ENCODE measurements at places on chromosomes 6 and 20.

DNA sequence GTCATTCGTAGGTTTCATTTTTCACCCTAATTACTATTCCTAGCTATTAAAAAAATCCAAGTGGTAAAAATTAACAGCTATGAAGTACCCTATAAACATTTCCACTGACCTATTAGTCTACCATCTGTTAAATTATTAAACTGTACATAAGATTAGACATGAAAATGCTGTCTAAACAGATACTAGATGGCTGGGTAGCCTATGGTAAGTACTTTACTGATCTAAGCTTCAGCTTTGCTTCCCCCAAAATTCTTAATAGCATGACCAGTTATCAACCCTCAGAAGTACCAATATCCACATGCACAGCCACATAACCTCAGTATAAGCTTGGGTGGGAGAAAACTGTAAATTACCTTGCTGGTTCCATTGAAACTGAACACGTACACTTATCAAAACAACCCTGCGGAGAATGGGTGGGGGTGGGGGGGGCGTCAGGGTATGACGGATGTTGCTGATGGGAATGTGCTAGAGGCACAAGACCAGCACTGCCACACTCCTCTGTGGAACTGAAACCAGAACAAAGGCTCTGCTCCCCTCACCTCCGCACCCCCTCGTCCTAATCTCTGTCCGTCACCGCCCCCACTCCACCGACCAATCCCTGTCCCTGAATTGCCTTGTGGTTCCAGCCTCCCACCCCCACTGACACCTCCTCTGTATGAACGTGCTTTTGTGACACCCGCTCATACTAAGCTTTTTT is 45.3 kb downstream of the B4GALT5 start:
- DNase-seq, result peak; percentile 84

DNA sequence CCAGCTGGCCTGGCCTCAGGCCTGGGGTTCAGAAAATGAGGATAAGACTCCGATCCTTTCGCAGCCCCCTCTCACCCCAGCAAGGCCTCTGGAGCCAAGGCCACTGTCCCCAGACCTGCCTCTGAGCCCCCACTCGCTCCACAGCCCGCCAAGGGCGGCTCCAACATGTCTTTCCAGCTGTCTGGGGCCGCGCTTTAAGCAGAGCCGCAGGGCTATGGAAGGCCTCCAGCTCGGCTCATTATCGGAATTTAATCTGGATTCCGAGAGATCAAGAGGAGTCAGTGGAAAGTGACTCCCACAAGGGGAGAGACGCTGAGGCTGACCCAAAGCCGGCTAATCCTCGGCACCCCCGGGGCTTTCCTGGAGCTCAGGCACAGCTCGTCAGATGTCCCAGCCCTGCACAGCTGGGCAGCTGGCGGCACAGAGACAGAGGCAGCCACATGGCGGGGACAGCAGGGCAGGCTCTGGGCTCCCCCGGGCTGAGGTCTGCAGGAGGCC is 41.8 kb downstream of the BMP7 start:
- DNase-seq, result no peak

DNA sequence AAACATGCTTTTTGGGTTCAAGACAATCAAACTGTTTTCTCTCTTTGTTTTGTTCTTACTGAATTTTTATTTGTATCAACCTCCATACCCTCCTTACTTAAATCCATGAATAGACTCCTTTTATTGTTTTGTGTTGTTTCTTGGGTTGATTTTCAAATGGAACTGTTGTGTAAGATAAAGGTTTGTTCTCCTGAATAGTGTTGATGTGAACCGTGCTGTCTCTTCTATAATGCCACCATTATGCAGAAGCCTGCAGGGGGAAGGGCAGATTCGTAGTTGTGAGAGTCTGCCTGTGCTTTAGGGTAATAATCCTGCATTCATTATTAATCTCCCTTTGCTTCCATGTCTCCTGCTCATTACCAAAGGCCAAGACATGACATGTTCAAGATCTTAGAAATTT is 105.9 kb downstream of the CDKAL1 start:
- DNase-seq, result no peak

DNA sequence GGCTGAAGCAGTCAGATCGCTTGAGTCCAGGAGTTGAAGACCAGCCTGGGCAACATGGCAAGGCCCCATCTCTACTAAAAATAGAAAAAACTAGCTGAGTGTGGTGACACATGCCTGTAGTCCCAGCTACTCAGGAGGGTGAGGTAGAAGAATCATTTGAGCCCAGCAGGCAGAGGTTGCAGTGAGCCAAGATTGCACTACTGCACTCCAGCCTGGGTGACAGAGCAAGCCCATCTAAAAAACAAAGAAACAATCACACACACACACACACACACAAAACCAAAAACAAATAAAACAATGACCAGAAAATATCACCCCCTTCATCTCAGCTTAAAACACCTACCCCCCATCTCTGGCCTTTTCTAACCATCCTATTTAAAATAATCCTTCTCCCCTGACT is 68.0 kb downstream of the BTBD9 start:
- no peak for DNase-seq

DNA sequence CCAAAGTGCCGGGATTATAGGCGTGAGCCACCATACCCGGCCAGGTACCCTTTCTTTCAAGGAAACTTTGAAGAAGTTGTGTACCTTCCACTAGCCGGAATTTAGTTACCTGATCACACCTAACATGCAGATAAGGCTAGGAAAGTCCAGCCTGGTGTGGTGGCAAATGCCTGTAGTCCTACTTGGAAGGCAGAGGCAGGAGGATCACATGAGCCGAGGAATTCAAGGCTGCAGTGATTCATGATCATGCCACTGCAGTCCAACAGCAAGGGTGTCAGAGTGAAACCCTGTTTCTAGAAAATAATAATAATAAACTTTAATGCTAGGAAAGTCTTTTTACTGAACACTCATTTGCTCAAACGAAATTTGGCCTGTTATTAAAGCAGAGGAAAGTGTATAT is 21.0 kb downstream of the NFYA start:
- no peak for DNase-seq

DNA sequence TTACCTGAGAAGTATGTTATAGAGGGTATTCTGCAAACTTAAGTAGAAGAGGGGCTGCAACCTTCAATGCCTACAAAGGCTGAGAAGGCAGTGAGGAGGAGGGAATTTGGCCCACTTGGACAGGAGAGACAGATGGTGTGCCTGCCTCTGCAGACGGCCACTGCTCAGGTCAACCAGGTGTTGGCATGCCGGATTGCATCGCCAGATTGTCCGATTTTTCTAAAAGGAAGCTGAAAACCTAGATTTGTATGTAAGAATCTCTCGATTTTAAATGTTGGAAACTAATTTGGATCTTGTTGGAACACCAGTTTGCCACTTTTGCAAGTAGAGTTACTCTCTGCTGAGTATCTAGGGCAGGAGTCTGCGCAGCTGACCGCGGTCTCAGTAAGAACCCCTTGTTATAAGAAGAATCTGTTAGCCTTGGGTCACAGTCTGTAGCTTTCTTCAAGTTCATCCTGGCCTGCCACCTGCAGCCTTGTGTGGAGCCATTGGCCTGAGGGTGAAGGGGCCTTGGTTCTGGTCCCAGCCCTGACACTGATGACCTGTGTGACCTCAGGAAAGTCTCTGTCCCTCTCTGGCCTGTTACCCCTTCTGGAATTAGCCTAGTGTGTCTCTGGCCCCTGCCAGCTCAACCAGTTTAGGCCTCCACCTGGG is 54.4 kb downstream of the TGM2 start:
- DNase-seq, result no peak

GRCh38 chr20:58144096-58144495 is 84.4 kb downstream of the ANKRD60 start:
- no peak for DNase-seq

- DNase-seq, result no peak
These were observed 24.7 kb downstream of the ZSCAN31 start for GRCh38 chr6:28311139-28311823.

- DNase-seq, result no peak
These were observed 61.5 kb downstream of the TFAP2C start for GRCh38 chr20:56690531-56691175.

- DNase-seq, result no peak
These were observed 119.9 kb downstream of the HFE start for GRCh38 chr6:26206868-26207801.

DNA sequence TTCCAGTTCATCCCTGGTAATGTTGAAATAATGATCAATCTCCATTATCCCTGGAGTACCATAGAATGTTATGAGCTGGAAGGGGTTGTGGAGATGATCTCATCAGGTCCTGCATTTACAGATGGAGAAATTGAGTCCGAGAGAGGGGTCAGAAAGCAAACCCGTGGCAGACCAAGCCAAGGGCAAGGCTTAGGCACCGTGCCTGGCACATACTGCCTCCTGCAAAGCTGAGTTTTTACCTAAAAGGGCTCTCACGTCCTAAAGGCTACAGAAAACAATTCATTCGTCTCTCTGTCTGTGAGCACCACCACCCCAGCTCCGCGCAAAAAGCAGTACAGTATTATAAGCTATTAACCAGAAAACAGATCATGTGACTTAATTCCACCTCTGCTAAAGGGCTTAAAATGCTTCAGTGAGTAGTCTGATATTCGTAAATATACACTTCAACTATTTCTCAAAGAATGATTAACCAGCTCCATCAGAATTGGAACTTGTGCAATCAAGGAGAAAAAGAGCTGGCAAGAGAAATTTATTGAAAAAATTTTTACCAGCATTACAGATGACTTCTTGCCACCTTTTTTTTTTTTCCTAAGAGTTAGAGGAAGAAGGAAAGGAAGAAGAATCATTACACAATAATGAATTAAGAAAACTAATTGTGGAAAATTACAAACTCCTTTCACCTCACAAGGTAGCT is 3.4 kb upstream of the PARD6B start:
- no peak for DNase-seq

DNA sequence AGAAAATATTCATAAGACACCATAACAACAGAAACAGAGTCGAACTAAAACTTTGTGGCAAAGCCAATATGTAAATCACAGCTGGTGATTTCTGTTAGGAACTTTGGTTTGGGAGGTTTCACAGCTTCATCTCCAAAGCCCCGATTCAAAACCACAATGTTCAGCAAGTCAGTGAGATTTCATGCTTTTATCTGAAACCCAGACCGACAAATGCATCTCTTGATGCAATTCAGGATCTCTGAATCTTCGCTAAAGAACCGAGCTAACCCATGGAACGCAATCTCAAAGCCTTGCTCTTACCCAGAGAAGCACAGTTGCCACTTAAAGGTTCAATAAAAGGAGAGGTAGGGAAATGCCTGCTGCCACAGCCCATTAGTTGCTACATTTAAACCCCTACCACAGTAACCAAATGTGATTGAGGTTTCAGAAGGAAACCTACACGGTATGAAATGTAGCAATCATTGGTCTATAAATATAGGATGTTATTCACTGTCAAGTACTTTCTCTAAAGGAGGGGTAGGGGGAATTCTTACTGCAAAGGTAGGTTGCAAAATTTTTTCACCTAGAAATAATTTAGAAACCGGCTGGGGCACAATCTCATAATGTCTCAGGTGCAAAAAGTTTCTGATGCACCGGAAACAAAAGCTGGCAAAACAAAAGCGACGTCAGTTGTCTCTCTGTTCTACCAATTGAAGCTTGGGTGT is 381.0 kb upstream of the ARID1B start:
- DNase-seq, result no peak

GRCh38 chr6:156622185-156622584 is 155.0 kb upstream of the ARID1B start:
- DNase-seq, result no peak

GRCh38 chr20:33352258-33353012 is 48.9 kb downstream of the CDK5RAP1 start:
- DNase-seq, result no peak

All from stimulated activated naive CD4-positive, alpha-beta T cell treated with Interleukin-2 at 50 U/mL for 16 hours (primary cell).